Germinal center (tissue), 1 donor: ENCODE measurements at places on chromosomes 12 and 14.

DNA sequence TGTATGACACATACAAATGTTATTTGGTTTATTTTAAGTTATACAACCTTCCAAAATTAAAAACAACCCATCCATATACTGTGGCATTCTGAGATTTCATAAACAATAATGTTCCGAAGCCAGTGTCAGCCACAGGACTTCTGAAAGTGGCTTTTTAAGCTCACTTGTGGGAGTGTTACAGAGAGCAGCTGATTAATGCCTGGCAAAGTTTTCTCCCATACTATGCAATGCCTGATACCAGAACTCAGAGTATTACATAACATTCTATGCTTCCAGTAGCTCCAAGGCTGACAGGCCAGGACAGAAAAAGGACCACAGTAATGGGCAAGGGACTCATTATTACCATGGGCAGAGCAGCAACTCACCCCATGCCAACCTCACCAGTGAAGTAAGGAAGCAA lies 29.3 kb downstream of the NELL2 start:
- DNase-seq = no peak

- DNase-seq = no peak
Measured at GRCh38 chr14:92223025-92223424, 99.9 kb upstream of the SLC24A4 start.

GRCh38 chr12:94616203-94616729 lies 34.1 kb downstream of the TMCC3 start:
- no peak for DNase-seq

DNA sequence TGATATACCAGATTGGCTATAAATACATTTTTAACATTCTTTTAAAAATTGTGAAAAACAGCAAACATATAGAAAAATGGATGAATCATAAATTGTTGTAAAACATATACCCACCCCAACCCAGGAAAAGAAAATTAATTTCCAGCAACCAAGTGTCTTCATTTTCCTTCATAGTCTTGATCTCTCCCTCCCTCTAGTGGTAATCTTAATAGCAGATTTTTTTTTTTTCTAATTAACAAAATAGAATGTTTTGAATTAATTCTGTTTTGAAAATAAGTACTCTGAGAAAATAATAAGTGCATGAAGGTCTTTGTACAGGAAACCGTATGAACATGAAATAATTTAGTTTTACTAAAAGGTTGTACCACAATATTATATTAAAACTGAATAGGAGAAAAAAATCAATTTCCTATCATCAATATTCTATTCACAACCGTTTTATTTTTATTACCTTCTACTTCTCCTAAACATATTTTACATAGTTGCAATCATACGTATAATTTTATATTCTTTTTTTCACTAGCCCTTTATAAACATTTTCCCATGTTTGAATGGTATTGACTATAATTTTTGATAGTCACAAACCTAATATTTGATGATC lies 7.0 kb downstream of the ETNK1 start:
- DNase-seq = peak; percentile 10

GRCh38 chr12:47805417-47805816 lies 14.3 kb downstream of the HDAC7 start:
- DNase-seq = no peak

GRCh38 chr14:64119500-64119899 lies 174.7 kb downstream of the ESR2 start:
- DNase-seq = no peak

GRCh38 chr14:93959239-93960107 lies 16.9 kb downstream of the ASB2 start:
- DNase-seq = peak; percentile 89

- no peak for DNase-seq
Measured at GRCh38 chr12:114499338-114499737, 93.4 kb upstream of the TBX5 start.

DNA sequence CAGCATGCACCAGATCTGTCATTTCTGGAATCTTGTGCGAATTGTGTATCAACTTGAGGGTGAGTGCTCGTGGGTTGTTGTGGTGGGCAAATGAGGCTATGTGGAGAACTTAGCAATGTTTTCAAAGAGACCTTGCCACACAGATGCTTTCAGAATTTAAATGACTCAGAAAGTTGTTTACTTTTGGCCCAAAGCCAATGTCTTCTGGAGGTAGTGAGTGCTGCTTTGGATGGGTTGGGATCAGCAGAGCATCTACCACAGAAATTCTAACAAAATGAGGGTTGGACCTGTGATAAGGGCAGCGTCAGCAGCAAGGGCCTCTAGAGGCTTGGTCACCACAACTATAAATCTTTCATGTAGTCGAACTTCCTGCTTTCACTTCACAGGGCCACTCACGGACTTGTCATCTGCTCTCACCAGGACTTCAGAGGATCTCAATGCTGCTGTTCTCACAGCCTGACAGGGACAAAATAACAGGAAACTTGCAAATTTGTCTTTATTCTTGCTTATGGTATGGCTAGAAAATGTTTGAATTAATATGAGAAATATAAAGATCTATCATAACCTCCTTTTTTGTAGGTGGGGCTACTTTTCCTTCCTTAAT lies 111.4 kb downstream of the DACT1 start:
- no peak for DNase-seq

DNA sequence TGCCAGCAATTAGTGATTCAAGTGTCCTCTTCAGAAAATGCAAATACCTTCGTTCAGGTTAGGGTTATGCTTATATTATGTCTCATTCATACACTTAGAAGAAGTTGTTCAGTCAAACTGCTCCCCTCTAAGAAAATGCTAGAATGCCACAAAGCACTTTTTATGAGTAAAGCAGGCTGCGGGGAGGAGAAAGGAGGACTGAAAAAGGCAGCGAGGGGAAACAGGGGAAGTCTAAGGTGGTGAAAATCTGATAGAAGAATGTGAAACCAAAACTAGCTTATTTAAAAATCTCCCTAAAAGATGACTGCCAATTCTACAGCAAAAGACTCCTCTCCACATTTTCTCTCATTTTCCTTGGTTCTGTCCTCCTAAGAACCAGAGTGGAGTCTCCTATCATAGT lies 70.1 kb downstream of the PRKD1 start:
- DNase-seq = no peak

GRCh38 chr14:54778618-54779345 lies 123.8 kb downstream of the GCH1 start:
- no peak for DNase-seq

DNA sequence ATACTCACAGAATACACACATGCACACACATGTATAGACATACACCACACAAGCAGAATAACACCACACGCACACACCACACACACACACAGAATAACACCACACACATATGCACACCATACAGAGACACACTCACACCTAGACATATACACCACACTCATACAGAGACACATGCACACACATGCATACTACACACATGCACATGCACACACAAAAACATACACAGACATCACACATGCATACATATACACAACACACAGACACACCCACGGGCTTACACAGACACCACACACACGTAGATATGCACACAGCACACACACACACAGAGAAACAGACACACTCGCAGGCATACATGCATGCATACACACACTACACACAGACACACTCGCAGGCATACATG lies 49.7 kb downstream of the NTF3 start:
- no peak for DNase-seq

GRCh38 chr12:103097496-103097895 lies 140.0 kb downstream of the ASCL1 start:
- DNase-seq = no peak

- DNase-seq = no peak
Measured at GRCh38 chr12:62098132-62098531, 162.1 kb upstream of the USP15 start.

- DNase-seq = no peak
Measured at GRCh38 chr14:76697246-76697905, 63.9 kb upstream of the VASH1 start.

DNA sequence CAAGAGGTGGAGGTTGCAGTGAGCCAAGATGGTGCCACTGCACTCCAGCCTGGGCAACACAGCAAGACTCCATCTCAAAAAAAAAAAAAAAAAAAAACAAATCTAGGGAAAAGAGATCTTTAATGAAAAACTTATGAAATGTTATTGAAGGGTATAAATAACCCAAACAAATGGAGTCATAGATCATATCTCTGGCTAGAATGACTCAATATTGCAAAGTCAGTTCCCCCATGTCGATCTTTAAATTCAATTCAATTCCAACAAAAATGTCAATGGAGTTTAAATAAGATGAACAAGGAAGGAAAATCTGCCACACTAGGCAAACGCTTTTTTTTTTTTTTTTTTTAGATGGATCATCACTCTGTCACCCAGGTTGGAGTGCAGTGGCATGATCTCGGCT lies 78.7 kb downstream of the R3HDM2 start:
- no peak for DNase-seq

GRCh38 chr12:98418357-98419075 lies 96.9 kb upstream of the TMPO start:
- DNase-seq = no peak

DNA sequence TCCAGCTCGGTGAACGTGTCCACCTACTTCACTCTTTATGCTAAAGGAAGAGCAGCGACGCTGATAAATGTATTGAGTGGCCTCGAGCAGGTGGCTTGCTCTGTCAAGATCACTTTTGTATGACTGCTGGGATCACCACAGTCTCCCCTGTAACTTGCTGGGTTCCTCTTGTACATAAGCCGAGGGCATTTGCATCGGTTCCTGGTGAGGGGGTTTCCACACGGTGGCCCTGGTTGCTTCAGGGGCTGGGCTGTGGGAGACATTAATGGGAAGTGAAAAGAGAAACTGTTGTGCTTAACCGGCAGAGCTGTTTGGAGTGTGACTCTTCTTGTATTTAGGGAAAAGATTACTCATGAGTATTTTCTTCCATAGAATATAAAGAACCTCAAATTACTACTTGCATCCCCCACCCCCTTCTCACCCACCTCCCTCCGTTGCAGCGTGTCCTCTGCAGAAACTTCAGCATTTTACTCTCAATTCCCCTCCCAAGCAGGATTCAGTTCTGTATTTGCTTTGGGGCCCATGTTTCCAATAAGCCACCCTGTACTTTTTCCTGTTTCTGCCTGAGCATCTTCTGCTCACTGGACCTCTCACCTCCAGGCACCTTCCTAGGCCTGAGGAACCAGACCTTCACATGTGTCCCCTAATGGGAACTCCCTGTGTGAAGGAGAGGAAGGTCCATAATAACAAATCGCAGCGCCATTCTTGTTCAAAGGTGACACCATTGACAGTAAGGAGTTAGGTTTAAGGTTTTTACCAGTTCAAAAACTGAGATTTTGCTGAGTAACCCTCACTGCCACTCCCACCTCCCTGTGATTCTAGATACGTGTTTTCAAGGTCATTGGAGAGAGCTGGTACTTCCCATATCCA lies 187.0 kb downstream of the ETV6 start:
- peak; percentile 88 for DNase-seq

DNA sequence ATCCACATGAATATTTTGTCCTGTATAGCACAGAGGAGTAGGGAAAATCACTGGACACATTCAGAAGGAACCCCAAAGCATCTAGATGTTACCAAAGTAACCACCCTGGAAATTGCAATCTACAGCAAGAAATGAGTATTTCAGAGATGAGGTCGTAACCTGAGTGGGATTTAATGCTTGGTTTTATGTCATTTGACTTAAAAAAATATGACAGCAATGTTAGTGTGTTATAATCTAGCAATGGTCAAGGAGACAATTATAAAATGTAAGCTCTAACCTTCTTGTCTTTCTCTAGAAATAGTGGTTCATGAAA lies 256.6 kb downstream of the NAV3 start:
- DNase-seq = no peak

DNA sequence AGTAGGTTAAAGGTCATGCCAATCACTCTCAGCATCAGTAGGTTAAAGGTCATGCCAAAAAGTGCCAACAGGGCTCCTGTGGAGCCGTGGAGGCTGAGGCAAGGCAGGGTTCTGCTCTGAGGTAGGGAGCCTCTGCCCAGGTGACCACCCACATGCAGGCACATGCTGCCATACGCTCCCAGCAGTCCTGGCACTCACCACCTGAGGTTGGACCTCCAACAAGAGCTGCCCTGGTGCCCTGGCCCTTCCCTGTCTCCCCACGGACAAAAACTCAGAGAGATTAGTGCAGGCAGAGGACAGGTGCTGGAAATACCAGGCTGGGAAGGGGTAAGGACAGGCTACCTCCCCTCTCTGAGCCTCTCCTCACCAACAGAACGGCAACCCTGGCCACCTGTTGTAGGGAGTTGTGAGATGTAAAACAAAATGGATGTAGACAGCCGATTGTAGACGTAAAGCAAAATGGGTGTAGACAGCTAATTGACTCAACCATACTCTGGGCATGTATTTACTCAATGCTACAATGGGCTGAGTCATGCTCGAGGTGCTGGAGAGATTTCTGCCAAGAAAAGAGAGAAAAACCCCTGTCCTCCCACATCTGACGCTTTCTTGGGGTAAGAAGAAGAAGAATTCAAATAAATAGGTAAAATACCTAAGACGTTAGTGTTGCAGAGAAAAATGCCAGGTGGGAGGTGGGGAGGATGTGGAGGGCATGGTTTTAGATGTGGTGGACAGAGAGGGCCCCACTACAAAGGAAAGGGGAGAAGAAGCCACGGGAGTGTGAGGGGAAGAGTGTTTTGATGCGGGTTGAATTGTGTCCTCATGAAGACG lies 32.4 kb downstream of the LTBP2 start:
- no peak for DNase-seq

DNA sequence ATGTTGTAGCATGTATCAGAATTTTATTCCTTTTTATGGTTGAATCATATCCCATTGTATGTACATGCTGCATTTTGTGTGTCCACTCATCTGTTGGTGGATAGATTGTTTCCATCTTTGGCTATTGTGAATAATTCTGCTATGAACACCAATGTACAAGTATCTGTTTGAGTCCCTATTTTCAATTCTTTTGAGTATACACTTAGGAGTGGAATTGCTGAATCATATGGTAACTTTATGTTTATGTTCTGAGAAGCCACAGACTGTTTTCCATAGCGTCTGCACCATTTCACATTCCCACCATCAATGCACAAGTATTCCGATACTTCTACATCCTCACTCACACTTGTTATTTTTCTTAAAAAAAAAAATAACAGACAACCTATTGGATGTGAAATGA lies 91.5 kb downstream of the ARF6 start:
- DNase-seq = no peak

- no peak for DNase-seq
Measured at GRCh38 chr14:62084020-62084419, 321.8 kb downstream of the SNAPC1 start.

- DNase-seq = no peak
Measured at GRCh38 chr14:66680216-66680615, 172.3 kb downstream of the GPHN start.
